Type B pancreatic cell (in vitro differentiated cells): ENCODE measurements at places on chromosomes 16 and 17.

DNA sequence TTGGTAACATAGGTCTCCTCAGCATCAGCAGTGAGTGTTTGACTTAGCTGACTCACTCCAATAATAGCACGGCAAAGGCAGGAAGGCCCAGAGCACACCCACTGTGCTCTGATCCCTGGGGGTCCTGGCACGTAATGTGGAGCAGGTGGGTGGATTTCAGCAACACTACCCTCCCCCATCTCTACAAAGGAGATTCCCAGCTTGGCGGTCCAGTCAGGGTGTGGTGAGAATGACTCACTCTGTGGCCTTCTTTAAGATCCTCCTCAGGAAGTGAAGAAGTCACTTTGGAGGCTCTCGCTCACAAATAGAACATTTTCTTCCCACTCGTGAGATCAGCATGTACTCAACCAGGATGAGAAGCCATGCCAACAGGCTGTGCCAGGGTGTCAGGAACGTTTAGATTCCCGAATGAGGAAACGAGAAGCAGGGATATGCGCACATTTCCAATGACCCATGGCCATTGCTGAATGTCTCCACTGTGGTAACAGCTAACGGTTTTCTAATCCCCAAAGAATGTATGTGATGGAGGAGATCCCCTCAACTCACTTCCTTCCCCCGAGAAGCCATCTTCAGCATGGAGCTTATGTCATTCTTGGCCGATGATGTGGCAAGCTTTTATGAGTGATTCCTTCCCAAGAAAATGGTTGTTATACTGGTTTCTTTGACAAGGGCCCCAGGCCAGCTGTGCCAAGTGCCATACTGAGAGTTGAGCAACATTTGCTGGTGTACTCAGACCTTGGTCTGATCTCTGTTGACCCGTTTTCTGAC, 365.2 kb downstream of the C16orf95 start:
- no peak for DNase-seq
- peaks cover 8% of the 10 kb centered on the region for H3K4me1 ChIP-seq
- H3K27ac ChIP-seq: no peak overlapping the region
- no peaks in the 10 kb centered on the region for H3K36me3 ChIP-seq

- H3K4me3 ChIP-seq: peak overlapping the region; percentile 98
- DNase-seq: no peak
- no peaks in the 10 kb centered on the region for H3K36me3 ChIP-seq
- H3K27ac ChIP-seq: peak overlapping the region; percentile 95
- no peaks in the 10 kb centered on the region for H3K27me3 ChIP-seq
- H3K4me1 ChIP-seq: peaks cover 8% of the 10 kb centered on the region
These were observed 762 bp downstream of the WDR59 start for GRCh38 chr16:74984194-74984528.

- no peak overlapping the region for H3K4me3 ChIP-seq
- DNase-seq: no peak
- no peaks in the 10 kb centered on the region for H3K36me3 ChIP-seq
These were observed 75.7 kb upstream of the LHX1 start for GRCh38 chr17:36861531-36861930.

DNA sequence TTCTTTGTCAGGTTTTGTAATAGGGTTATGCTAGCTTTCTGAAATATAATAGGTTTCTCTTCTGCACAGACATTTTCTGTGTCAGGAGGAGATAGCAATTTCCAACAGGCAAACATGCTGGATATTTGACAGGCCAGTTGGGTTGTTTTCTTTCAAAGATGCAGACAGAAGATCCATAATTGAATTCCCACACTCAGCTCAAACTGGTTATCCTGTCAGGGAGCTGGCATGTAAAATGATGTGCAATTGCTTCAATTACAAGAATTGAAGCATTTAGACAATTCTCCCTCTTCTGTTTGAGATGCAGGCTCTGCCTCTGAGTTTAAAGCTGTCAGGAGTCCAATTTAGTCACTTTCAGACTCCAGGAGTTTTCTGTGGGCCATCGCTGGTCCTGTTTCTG, 146.2 kb upstream of the ZKSCAN2 start:
- no peaks in the 10 kb centered on the region for H3K27me3 ChIP-seq
- H3K4me3 ChIP-seq: no peak overlapping the region
- H3K36me3 ChIP-seq: no peaks in the 10 kb centered on the region
- H3K4me1 ChIP-seq: no peaks in the 10 kb centered on the region
- no peak for DNase-seq

DNA sequence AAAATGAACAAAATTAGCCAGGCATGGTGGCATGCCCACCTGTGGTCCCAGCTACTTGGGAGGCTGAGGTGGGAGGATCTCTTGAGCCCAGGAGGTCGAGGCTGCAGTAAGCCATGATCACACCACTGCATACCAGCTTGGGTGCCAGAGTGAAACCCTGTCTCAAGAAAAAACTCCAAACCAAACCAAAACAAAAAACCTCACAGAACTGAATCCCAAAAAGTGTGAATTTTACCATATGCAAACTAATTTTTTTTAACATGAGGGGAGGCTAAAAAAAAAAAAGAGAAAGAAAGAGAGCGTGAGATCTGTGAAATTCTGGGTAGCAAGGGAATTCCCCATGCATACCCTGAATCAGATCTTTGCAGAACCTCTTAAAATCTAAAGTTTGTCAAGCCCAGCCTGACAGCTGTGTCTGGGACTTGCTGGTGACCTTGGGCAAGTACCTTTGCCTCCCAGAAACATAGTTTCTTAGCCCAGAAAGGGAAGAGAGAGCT, 17.1 kb upstream of the CDH1 start:
- H3K4me3 ChIP-seq: no peak overlapping the region
- H3K36me3 ChIP-seq: no peaks in the 10 kb centered on the region
- H3K27me3 ChIP-seq: no peaks in the 10 kb centered on the region
- H3K27ac ChIP-seq: no peak overlapping the region
- DNase-seq: no peak

DNA sequence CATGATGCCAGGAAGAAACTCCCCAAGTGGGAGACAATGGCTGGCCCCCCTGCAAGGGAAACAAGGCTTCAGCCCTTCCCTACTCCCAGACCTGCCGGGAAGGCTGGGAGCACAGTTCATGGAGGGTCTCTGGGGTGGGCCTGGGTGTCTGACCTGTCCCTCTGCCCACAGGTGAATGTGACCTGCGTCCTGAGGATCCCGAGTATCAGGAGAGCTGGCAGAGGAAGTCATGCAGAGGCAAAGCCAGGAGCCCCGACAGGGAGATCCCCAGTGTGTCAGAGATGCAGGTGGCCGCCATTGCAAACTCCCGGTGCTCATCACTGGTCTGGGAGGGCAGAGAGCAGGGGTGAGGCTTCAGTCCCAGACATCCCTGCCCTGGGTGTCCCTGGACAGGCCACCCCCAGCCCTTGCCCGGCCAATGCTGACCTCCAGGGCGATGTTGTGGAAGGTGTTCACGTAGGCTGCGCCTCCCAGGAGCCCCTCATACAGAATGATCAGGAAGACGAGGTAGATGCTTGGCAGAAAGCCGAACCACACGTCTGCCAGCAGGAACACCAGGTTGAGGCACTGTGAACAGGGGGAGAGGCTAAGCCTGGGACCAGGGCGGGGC, 5.3 kb upstream of the NPIPB7 start:
- no peaks in the 10 kb centered on the region for H3K4me1 ChIP-seq
- no peak overlapping the region for H3K4me3 ChIP-seq
- H3K36me3 ChIP-seq: peaks cover 5% of the 10 kb centered on the region
- H3K27ac ChIP-seq: no peak overlapping the region
- DNase-seq: no peak

- H3K4me3 ChIP-seq: peak overlapping the region; percentile 59
- no peak for DNase-seq
- H3K4me1 ChIP-seq: peaks cover 31% of the 10 kb centered on the region
- H3K27me3 ChIP-seq: no peaks in the 10 kb centered on the region
- H3K27ac ChIP-seq: peak overlapping the region; percentile 88
These were observed 434 bp upstream of the CPSF4L start for GRCh38 chr17:73261952-73262675.

DNA sequence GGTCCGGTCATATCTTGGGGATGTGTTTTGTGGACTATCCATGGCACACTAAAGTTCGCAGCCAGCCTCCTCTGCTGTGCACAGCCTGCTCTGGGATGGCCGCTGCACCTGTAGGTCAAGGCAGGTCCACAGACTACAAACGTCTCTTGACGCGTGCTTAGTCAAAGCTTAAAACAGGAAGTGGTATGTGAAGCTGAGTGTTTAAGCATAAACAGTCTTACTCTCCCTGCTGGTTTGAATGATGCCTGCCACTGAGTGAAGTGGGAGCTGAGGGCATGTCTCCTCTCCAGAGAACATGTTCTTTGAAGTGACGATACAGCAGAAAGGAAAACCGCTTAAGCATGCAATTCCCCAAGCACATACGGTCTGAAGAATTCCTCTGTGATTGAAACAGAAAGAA, 365.6 kb downstream of the SLC39A11 start:
- DNase-seq: no peak
- peaks cover 45% of the 10 kb centered on the region for H3K4me1 ChIP-seq
- no peak overlapping the region for H3K4me3 ChIP-seq
- H3K27ac ChIP-seq: no peak overlapping the region

DNA sequence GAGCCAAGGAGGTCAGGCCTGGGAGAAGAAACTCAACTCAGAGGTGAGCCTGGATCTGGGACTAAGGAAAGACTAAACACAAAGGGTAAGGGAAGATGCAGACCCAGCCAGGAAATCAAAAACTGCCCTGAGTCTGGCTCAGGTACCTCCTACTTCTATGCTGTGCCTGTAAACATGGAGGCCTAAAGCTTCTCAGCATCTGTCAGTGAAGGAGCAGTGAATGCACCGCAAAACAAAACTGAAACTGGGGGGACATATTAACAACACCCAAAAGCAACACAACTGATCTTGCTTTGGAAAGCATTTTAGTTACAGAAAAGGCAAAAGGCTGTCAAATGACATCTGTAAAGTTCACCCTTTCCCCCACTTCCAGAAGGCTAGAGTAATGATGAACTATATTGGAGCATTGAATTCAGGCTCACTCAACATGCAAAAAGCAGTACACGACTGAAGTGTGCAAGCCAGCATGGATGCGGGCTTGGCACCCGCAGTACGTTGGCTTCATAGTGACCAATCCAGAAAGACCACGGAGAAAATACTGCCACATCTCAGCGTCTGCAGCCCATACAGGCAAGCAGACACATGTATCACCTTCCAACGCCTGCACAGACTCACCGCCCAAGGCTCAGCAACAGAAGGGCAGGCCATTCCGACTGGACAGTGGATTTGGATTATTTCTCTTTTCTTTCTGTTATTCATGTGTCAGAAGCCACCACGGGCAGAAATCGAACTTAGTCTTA, 3.8 kb downstream of the TBC1D16 start:
- peak overlapping the region; percentile 49 for H3K4me3 ChIP-seq
- peaks cover 39% of the 10 kb centered on the region for H3K4me1 ChIP-seq
- DNase-seq: no peak
- H3K36me3 ChIP-seq: peaks cover 7% of the 10 kb centered on the region
- no peaks in the 10 kb centered on the region for H3K27me3 ChIP-seq
- no peak overlapping the region for H3K27ac ChIP-seq

- peaks cover 14% of the 10 kb centered on the region for H3K27me3 ChIP-seq
- H3K36me3 ChIP-seq: no peaks in the 10 kb centered on the region
- H3K4me3 ChIP-seq: no peak overlapping the region
- no peak for DNase-seq
- peaks cover 7% of the 10 kb centered on the region for H3K4me1 ChIP-seq
- H3K27ac ChIP-seq: no peak overlapping the region
These were observed 31.5 kb downstream of the C16orf78 start for GRCh38 chr16:49405123-49405522.

- H3K36me3 ChIP-seq: no peaks in the 10 kb centered on the region
- no peak for DNase-seq
- no peaks in the 10 kb centered on the region for H3K4me1 ChIP-seq
- no peaks in the 10 kb centered on the region for H3K27me3 ChIP-seq
These were observed 18.8 kb upstream of the BMERB1 start for GRCh38 chr16:15415511-15415985.
